ENCODE measurements at places on chromosomes 1 and 21. TPM values are rescaled to one million over a fixed set of nuclear protein-coding genes. Genes with fewer than 3 reads are reported as not detected.

GRCh38 chr1:995665-996633, 3.9 kb downstream of the HES4 start:
- DNase-seq: no peak

Gene DIO1
- total RNA-seq: not detected

DNA sequence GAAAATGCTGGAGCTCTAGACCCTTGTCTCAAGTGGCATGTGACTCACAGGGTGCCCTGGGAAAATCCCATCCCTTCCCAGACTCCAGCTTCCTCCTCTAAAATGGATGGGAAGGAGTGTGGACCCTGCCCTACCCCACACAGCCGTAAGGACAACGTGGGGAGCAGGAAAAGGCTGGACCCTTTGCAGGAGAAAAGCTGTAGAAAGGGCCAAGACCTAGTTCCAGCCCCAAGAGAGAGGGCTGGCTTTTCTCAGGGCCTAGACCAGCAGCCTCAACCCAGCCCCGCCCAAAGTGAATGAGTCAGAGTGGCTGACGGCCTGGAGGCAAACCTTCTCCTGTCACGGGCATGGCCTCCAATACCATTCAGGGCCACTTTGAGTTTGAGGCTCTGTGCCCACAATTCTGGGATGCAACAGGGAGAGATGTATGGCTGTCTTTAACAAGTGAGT, 1.1 kb downstream of the LAMB3 start:
- no peak for DNase-seq

Gene PRAMEF7
- total RNA-seq: not detected

Gene EPHX1
- 37.2 TPM for total RNA-seq

Gene PAQR6
- 30.1 TPM for total RNA-seq

Gene PDE9A
- 26.5 TPM for total RNA-seq

DNA sequence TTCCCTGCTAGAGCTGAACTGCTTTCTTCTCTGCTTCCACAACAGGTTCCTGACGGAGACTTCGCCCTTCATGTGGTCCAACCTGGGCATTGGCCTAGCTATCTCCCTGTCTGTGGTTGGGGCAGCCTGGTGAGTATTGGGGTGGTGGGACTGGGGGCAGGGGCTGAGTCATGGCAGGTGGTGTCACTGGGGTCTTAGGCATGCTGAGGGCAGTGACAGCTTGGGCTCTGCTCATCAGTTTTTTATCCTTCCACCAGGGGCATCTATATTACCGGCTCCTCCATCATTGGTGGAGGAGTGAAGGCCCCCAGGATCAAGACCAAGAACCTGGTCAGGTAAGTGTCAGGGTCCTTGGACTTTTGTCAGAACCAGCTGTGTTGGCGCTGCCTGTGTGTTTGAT, 1.3 kb downstream of the ATP6V0B start:
- DNase-seq: no peak

DNA sequence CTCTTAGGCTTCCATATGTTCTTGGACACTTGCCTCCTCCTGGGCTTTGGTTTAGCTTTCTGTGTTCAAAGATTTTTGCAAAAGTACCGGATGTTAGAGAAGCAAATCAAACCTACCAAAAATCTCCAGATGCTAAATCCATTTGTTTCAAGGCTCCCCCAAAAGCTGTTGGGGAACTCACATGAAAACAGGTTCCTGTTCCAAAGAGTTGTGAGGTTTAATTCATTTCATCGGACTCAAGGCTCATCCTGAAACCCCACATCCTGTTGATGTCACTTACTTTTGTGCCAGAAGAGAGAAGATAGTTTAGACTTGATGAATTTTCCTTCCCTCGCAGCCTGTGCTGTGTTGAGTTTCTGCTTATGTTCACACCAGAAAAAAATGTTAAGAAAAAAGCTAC, 41.7 kb upstream of the RXRG start:
- DNase-seq: no peak
